ENCODE measurements at places on chromosomes 6 and 20.

DNA sequence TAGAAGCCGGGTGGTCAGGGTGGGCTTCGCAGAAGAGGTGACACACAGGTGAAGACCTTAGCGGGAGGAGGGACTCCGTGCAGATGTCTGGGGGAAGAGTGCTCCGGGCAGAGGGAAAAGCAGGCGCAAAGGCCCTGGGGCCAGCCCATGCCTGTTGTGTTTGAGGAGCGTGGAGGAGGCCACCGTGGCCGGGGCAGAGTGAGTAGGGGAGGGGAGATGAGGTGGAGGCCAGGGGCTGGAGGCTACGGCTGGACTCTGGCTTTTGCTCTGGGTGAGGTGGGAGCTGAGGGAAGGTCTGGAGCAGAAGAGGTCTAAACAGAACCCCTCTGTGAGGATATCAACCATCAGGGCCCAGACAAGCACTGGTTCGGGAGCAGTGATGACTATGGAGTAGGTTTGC, 244.0 kb downstream of the PREX1 start:
- DNase-seq = no peak

GRCh38 chr6:170206317-170206621, 84.6 kb downstream of the DLL1 start:
- DNase-seq = no peak

DNA sequence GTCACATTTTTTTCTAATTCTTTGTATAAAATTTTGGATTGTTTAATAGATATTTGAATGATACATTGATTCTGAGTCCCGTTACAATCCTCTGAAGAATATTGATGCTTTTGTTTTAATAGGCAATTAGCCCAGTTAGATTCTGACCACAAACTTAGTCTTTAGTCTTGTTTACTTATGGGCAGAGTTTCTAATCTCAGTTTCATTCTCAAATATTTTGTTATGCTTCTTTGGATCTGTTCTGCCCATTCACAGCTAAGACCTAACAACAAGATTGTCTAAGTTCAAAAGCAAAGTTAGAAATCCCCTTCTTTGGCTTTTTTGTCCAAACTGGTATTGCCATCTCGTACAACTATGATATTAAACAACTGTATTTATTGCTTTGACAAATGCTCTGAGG, 58.0 kb downstream of the TBXT start:
- no peak for DNase-seq

DNA sequence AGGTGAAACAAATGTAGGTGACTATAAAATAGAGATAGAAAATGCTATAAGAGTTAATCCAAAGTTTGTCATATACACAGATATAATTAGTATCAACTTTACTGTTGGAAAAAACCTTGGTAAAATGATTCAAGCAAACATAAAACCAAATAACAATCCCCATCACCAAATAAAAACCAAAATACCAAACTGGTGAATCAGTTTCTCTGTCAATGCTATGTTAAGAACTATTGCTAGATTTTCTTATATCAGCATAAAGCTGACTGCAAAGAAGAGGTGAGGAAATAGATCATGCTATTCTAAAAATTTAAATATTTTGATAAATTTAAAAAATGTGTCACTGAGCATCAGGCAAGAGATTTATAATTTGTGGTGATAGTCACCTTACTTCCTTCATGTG, 658.4 kb downstream of the PHF3 start:
- no peak for DNase-seq

- DNase-seq = no peak
These were observed 3.3 kb upstream of the SLC35B2 start for GRCh38 chr6:44260451-44261297.
